CD8-positive, alpha-beta T cell (primary cell): ENCODE measurements at places on chromosomes 3 and 15.

GRCh38 chr15:59194639-59195325 lies 11.9 kb upstream of the LDHAL6B start:
- DNase-seq: no peak

GRCh38 chr15:87661454-87662355 lies 594.8 kb downstream of the NTRK3 start:
- DNase-seq: no peak

DNA sequence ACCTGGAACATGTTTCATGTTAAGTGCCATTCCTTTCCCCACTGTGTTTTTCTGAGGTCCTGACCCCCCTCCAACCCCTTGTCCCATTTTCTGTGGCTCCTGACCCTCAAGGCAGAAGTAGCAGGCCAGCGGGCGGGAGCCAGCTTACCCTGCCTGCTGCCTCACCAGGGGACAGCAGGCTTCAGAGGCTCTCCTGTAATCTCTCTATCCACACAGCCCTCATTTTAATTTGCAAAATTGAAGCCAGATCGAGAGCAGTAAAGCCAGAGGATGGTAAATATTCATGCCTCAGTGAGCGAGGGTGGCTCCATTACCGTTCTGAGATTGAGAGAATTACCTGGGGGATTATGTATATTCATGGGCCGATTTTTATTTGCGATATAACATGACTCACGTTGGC lies 147.6 kb downstream of the DNAJB8 start:
- no peak for DNase-seq

- DNase-seq: no peak
These were observed 126.0 kb downstream of the FMN1 start for GRCh38 chr15:33068511-33068990.

- no peak for DNase-seq
These were observed 42.8 kb upstream of the UBE2E1 start for GRCh38 chr3:23762759-23763477.

- DNase-seq: no peak
These were observed 9.7 kb downstream of the TTC23 start for GRCh38 chr15:99239545-99240198.

DNA sequence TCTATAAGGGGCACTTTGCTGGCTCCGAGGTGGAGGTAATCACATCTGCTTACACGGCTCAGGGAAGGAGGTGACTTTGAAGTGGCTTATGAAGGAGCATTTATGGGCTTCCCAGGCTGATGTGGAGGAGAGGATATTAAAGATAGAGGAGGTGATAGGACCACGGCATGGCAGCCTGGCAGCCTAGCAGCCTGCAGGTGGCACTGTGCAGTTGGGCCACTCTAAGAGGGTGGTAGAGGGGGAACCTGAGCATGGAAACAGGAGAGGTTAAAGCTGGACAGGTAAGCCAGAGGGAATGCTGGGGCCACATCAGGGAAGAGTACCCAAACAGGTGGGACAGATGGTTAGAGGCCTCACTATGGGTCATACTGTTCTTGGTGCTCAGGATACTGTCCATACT lies 375.0 kb downstream of the WDR72 start:
- DNase-seq: no peak

GRCh38 chr15:77532846-77533245 lies 99.9 kb downstream of the LINGO1 start:
- no peak for DNase-seq

DNA sequence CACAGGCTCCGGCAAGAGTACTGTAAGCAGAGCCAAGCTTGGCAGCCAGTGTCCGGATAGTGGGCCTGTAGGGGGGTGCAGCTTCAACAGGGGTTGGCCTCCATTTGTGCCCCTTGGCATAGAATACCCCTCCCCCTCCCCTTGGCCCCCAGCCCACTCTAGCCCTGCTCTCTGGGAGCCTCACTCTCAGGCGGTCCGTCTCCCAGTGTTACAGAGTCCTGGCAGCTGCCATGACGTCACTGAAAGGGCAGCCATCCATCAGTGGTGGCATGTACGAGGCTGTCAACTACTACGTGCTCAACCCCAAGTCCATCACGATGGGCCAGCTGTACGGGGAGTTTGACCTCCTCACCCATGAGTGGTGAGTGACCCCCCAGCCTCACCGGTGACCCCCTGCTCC lies 50.4 kb downstream of the DNAH1 start:
- no peak for DNase-seq

DNA sequence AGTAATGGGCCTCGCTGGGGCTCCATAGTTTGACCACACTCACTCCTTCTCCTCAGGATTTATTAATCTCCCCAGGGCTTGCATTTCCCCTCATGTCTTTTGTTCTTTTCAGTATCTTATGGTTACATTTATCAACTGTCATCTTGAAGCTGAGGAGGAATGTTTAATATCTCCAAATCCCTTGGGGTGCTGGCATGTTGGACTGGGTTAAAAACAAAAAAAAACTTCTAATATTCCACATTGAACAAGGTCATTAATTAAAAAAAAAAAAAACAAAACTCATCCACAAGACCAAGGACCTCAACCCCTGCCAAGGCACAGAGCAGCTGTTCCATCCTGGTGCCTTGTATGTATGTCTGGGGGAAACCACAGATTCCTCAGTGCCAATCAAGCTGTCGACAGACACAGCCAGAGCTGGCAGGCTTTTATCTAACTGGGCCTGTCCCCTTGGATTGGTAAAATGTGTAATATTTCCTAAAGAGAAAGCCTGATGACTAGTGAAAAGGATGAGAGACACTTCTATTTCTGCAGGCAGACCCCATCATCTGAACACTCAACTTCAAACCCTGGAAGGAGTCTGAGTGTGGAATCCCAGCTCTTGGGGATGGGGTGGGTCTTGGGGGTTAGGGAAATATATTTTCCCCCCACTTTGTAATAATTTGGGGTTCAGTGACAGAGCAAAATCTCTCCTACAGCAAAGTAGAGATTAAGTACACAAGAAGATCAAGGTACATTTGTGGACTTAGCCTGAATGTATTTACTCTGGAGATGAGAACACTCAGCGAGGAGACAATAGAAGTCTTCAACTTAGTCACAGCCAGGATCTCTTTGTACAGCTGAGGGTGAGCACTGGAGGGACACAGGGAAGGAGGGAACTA lies 69.1 kb downstream of the TTC23 start:
- no peak for DNase-seq
